Aorta (tissue), 5 donors: ENCODE measurements at places on chromosomes 12 and 14. TPM values are rescaled to one million over a fixed set of nuclear protein-coding genes. Genes with fewer than 3 reads are reported as not detected.

GRCh38 chr12:131011165-131012079, 57.7 kb downstream of the ADGRD1 start:
- no peak for DNase-seq
- no peaks in the 10 kb centered on the region for H3K36me3 ChIP-seq
- no peak overlapping the region for H3K27ac ChIP-seq
- no peaks in the 10 kb centered on the region for H3K4me1 ChIP-seq
- no peaks in the 10 kb centered on the region for H3K27me3 ChIP-seq

DNA sequence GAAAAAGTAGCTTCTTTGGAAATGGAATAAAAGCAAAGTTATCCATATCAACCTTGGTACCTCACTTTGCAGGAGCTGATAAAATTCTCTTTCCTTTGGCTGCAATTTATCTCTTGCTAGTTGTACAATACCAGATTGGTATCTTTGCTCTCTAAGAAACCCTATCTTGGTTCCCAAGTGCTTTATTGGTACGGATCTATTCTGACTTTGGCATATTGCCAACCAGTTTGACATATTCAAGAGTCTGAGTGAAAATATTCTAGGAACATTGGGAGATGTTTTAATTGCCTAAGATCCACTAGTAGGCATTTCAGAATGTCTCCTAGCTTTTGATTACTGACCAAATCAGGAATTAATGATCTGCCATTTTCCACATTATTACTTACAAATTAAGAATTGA, 167.2 kb upstream of the ATP2B1 start:
- no peaks in the 10 kb centered on the region for H3K36me3 ChIP-seq
- no peak overlapping the region for H3K4me3 ChIP-seq
- H3K27ac ChIP-seq: no peak overlapping the region
- H3K27me3 ChIP-seq: no peaks in the 10 kb centered on the region
- no peak for DNase-seq
- no peaks in the 10 kb centered on the region for H3K4me1 ChIP-seq

The TMEM229B gene
- total RNA-seq: 4.8 TPM

- H3K27ac ChIP-seq: no peak overlapping the region
- no peak for DNase-seq
These were observed 36.3 kb downstream of the PLEKHG7 start for GRCh38 chr12:92739113-92739512.

The GPX2 gene
- not detected for total RNA-seq

- H3K36me3 ChIP-seq: no peaks in the 10 kb centered on the region
- no peak overlapping the region for H3K27ac ChIP-seq
- no peaks in the 10 kb centered on the region for H3K4me1 ChIP-seq
- H3K4me3 ChIP-seq: no peak overlapping the region
- DNase-seq: no peak
These were observed 408.9 kb upstream of the FBXO33 start for GRCh38 chr14:39841088-39841487.

DNA sequence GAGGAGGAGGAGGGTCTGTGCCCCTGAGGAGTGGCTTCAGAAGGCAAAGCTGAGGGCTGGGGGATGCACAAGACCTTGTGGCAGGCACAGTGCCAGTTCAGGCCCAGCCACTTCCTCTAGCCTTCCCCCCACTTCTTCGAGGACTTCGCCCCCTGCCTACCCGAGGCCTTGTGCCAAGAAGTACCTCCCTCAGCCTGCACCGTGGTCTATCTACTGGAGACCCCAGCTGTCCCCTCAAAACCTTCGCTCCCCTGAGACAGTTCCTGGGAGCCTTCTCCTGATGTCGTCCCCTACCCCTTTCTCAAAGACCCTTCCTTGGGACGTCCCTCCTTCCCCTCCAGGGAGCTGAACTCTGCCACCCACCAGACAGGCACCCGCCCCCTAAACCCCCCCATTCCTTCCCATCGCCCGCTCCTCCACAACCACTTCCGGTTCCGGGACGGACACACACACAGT, 604 bp downstream of the ZNF384 start:
- H3K36me3 ChIP-seq: no peaks in the 10 kb centered on the region
- H3K4me3 ChIP-seq: peak overlapping the region; percentile 81
- H3K27ac ChIP-seq: peak overlapping the region; percentile 70
- H3K27me3 ChIP-seq: no peaks in the 10 kb centered on the region
